Activated B cell treated with CpG ODN at 0.5 μM for 24 hours (primary cell): ENCODE measurements at places on chromosomes 1 and 21. TPM values are rescaled to one million over a fixed set of nuclear protein-coding genes. Genes with fewer than 3 reads are reported as not detected.

DNA sequence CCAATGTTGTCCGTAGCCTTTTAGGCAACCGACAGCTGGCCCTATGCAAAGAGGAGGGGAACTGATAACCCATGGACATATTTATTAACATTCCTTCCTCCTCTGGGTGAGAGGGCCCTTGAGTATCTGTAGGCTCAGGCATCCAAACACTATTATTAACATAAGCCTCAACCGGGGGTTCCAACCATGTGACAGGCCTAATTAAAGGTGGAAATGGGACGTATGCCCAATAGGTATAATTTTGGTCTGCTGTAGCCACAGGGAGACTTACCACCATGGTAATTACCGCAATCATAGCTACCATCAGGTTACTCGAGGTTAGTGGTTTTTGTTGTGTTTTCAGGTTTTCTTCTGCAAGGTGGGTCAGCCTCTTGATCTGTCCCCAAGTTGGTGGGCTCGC lies 5.3 kb downstream of the DAP3 start:
- DNase-seq: no peak

GRCh38 chr1:84846387-84846786 lies 46.6 kb downstream of the LPAR3 start:
- DNase-seq: no peak

DNA sequence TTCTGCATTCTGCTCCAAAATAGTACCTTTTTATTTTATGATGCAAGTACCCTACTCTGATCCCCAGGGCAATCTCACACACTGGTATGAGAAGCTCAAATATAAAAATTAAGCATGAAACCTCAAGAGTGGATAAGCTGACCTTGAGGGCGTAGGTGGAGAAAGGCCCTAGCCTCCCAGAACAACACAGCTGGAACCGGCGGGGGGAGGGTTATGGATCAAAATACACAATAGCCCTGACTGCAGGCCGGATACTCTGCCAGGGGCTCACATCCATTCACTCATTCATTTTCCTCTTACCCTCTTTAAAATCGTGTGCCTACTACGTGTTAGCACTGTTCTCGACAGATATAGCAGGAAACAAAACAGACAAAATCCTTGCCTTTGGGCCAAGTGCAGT lies 32.8 kb upstream of the ECE1 start:
- DNase-seq: no peak

DNA sequence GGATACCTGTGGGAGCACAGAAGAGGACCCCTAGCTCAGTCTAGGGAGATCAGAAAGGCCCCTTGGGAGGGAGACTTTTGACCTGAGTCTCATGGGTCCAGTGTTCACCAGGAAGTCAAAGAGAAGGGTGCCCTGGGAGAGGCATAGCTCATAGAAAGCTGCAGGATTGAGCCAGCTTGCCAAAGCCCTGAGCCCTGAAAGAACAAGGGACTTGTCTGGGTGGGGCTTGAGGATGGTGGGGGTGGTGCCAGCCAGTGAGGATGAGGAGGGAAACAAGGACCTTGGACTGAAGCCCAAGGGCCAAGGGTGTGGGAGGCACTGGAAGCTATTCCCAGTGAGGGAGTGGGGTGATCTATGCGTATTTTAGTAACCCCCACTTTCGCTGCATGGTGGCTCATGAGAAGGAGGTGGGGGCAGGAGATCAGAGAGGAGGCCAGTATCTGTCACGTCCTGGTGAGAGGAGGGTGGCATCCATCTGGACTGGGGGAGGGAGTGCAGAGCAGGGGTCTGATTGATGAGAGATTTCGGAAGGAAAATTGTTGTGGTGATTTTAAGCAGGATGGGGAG lies 28.4 kb downstream of the DMBX1 start:
- DNase-seq: no peak

DNA sequence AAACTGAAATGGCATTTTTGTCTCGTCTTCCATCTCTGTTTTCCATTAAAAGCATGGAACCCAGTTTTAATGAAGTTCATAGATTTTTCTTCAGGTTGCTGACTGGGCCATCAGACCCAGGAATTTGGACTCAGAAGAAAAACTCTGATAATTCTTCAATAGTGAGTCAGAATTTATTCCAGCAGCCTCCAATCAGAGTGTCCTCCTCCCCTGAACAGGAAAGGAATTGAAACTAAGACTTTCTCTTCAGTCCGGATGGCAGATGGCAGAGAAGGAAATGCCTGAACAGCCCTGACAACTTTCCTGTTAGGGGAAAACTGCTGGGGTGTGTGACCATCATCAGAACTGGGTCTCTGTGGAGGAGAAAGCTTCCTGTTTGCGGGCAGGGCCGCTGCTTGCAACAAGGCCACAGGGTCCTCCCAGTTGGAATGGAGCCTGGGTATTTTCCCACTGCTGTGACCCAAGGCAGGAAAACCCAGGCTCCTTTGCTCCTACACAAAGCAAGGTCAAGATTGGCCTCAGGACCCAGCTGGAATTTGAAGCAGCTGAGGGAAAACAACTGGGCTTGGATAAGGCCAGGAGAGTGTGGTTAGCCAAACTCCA lies 20.7 kb downstream of the CD34 start:
- no peak for DNase-seq

DNA sequence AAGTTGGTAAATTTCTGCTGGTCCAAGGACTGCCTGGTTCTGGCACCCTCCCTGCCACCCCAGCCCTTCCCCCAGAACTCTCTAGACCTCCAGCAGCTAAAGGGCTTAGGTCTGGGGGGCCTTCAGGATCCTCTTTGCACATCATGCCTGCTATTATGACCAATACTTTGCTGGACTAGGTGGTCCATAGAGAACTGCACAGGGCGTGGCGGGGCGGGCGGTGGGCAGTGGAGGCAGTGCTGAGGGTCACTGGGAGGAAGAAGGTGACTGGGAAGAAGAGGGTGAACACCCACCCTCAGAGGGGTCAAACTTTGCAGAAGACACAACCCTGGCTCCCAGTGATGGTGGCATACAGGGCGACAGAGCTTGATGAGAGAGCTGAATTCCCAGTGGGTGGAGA lies 18.2 kb downstream of the CDK18 start:
- no peak for DNase-seq

GRCh38 chr1:230696722-230697437 lies 17.0 kb downstream of the AGT start:
- no peak for DNase-seq

DNA sequence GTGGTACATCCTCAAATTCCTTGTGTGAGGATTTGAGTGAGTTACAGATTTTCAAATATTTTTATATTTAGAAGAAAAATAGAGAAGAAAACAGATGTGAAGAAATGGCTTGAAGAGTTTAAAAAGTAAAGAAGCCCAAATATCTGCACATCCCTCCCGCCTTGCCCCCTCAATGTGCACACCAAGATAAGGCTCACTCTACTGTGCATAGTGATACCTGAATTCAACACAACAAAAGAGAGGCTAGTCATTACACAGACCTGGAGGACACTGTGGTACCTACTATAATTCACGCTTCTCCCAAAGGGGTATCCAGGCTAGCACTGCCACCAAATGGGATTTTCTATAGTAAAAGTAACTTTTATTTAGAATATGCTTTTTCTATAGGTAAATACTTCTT lies 44.0 kb upstream of the SYT2 start:
- DNase-seq: no peak

DNA sequence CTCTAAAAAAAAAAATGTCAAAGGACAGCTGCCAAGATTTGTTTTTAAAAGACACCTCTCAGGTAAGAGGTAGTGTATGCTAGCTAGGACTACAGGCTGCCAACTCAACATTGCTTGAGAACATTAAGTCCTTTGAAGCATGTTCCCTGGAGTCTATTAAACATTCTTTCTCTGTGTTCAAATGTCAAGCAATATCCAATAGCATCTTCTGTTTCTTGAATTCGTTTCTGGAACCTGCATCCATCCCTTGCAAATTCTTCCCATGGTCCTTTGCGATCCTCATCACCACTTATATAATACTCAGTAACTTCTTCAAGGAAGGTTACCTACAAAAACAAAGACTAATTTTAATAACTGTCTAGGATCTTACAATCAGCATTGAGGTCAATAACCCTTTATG lies 5.6 kb downstream of the PPP1R15B start:
- no peak for DNase-seq

DNA sequence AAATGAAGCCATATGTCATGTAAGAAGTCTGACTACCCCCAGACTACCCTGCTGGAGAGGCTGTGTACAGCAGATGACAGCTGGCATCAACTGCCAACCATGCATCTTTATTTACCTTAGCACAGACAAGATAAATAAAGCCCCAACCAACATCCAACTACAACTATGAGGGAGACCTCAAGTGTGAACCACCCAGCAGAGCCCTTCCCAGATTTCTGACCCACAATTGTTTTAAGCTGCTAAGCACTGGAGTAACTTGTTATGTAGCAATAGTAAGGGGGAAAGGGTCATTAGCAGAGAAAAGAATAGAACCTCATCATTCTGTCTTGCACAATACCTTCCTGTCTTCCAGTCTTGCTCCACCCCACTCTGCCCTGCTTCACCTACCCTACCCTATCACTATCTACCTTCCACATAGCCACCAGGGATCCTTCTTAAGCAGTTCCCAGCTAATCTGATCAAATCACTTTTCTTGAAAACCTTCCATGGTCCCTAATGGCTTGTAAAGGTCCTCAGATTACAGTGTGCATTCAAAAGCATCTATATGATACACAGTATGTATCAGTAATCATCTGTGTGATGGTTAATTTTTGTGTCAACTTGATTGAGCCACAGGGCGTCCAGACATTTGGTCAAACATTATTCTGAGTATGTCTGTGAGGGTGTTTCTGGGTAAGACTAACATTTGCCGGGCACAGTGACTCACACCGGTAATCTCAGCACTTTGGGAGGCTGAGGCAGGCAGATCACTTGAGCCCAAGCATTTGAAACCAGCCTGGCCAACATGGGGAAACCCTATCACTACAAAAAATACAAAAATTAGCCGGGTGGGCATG lies 19.6 kb upstream of the RBM15 start:
- no peak for DNase-seq

The GUCA2B gene
- total RNA-seq: not detected in 2 replicates

The CCDC17 gene
- 4.6 and 6.3 TPM in 2 replicates for total RNA-seq

The CORT gene
- 0.22 and 0.49 TPM in 2 replicates for total RNA-seq

The LCE1B gene
- total RNA-seq: not detected in 2 replicates
